ENCODE measurements at places on chromosomes 16 and 17.

- no peak for DNase-seq
Measured at GRCh38 chr16:11285842-11286241, 4.7 kb upstream of the PRM1 start.

DNA sequence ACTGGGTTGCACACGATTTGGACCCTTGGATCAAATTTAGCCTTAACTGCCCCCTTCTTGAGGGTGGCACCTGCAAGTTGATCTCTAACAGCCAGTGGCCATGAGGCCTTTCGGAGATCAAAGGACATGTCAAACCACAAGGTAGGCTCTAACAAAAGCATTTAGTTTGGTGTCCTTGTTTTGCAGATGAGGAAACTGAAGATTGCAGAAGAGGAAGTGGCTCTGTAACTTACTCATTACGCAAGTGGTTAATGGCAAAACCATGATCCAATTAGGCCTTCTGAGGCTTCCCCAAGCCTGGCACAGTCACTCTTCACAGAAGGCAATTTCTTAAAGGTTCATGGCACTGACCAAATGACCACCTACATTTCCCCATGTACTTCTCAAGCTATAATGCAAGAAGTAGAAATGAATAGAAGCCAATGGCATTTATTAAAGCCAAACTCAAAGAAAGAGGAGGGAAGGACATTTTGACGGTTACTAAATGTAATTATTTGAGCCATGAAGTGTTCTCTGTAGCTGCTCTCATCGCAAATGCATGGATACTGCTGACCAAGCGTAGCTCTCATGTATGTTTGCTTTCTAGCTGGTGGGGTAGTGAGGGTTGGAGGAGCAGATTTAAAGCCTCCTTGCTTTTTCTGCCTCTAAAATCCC, 32.8 kb upstream of the ABCC12 start:
- no peak for DNase-seq

DNA sequence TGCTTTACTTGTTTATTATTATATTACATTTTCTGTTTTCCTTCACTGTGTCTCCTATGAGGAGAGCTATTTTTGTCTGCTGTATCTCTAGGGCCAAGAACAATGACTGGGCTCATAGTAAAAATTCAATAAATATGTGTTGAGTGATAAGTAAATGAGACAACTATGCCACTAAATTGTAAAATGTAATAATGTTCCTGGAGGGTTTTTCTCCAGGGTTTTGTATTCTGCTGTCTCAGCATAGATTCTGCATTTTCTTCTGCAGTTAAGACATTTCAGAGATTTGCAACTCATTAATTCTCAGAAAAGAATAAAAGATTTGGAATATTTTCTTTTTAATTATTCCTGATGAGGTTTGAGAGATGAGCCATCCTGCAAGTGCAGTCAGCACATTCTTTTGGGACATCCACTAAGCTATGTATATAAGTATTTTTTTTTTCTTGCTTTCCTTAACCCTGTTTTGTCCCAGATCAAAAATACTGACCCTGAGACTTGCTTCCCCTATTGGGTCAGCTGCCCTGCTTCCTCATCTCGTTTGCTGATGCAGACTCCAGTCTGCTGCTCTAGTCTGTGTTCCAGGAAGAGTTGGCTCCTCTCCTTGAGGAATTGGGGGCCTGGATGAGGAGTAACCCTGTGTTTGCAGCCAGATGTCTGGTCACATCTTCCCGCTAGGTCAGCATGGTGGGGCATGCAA, 122.9 kb downstream of the ABCA8 start:
- no peak for DNase-seq

- no peak for DNase-seq
Measured at GRCh38 chr17:54864636-54865356, 35.9 kb upstream of the TOM1L1 start.

- no peak for DNase-seq
Measured at GRCh38 chr16:79278506-79278905, 322.0 kb downstream of the MAF start.

- DNase-seq: peak; percentile 24
Measured at GRCh38 chr17:72613806-72614292, 478.6 kb downstream of the SLC39A11 start.

DNA sequence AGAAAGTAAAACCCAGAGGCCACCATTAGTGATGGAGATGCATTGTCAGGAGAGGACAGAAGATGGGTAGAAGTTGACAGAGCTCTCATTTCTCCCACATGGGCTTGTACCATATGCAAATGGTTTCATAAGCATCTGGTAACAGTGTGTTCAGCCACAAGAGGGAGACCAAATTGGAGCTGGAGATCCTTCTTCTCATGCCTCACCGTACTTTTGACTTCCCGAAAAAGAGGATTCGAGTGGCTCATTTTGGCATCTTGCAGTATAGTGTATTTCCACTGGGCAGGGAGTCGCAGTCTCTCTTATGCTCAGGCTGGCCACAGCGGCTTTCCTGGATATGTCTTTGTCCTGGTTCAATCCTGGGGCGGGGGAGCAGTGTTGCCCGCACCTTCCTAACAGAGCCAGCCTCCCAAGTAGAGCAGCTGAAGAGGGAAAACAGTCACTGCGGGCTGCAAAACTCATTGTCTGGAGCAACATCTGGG, 23.8 kb downstream of the TBC1D3B start:
- DNase-seq: no peak

GRCh38 chr17:48704361-48705248, 17.7 kb downstream of the PRAC1 start:
- DNase-seq: no peak

- DNase-seq: no peak
Measured at GRCh38 chr16:55480228-55480655, 1.2 kb downstream of the MMP2 start.

- no peak for DNase-seq
Measured at GRCh38 chr17:33964344-33964979, 290.6 kb upstream of the CCL2 start.

- no peak for DNase-seq
Measured at GRCh38 chr17:1058423-1059130, 61.6 kb downstream of the TIMM22 start.

DNA sequence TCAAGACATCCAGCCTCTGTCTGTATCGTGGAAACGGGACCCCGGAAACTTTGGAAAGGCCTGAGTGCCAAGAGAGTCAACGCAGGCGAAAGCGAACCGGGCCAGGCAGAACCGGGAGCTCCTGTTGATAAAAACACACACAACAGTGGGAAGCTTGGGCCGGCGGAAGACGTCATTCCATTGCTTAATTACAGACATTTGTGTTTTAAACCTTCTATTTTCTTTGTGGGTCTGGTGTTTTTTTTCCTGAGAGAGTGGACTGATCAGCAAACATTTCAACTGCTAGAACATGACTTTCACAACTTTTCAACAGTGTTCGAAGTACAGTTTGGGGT, 878 bp upstream of the RNF157 start:
- no peak for DNase-seq

DNA sequence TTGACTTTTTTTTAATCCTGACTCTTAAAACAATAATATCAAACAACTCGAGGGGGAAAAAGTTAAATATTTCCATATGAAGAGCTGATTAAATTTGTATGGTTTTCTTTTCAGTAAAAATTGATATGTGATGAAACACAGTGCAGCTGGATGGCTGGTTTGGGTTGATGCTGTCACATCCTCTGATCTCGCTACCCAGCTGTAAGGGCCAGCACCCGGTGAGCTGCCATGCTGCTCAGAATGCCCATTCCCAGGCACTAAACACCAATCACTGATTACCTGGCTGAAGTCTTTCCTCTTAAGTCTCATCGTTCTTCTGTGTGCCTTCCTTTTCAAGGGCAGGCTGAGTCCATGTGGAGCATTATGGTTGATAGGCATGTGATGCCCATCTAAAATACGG, 234.3 kb downstream of the IRX3 start:
- DNase-seq: no peak

GRCh38 chr17:42453439-42453838, 5.2 kb upstream of the ATP6V0A1 start:
- no peak for DNase-seq

DNA sequence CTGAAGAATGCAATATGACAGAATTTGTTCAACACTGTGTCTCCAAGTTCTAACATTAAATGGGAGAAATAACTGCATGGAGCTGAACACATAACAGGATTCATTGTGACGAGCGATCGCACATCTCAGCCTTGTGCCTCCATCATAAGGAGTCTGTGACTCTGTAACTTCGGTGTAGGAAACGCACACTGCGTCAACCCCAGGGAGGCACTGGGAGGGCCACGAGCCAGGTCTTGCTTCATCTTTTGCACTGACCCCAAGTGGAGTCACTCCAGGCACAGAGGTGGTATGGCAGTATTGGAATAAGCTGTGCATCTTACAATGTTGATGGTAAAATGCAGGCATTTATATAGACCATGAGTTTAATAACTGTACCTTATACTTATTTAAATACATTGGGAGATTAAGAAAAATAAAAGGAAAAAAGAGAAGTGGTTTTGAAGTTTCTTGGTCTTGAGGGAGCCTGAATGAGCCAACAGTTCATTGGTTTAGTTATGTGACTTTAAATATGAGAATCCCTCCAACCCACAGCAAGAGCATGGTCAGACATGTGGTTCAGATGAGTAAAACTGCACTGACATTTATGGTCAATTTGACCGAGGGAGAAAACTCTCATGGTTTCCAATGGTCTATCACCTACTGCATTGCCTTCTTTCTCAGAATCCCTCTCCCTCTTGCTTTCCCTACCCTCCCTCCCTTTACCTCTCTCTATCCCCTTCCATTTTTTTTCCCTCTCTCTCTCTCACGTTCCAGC, 5.7 kb upstream of the PMP22 start:
- DNase-seq: no peak

GRCh38 chr17:8800656-8801055, 1.5 kb upstream of the MFSD6L start:
- DNase-seq: no peak

Data from CMK (cell line).